RKO (cell line): ENCODE measurements at places on chromosomes 6 and 20.

- DNase-seq: peak; percentile 29
Observed at GRCh38 chr6:111591370-111591900, 14.2 kb downstream of the TRAF3IP2 start.

DNA sequence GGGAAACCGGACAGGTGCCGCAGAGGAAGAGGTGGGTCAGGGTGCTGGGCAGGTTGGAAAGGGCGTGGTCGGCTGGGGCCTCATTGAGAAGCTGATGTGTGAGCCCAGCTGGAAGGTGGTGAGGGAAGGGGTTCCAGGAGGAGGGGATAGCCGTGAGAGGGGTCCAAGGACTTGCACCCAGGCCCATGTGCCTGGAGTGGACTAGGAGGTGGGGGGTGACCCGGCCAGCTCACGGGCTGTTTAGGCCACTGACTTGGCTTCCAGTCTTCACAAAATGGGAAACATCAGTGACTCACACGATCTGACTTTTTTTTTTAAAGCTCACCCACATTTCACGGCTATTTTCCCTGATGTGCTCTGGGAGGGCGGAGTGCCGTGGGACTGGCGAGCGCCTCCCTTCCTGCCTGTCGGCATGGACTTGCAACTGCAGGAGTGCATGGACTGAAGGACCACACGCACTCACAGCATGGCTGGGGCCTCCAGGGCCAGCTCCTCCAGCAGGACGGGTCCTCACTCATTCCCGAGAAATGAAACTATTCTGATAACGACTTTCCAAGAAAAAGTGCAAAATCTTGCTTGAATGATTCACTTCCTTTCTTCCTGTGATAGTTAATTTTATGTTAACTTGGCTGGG lies 13.5 kb upstream of the PDE10A start:
- no peak for DNase-seq

DNA sequence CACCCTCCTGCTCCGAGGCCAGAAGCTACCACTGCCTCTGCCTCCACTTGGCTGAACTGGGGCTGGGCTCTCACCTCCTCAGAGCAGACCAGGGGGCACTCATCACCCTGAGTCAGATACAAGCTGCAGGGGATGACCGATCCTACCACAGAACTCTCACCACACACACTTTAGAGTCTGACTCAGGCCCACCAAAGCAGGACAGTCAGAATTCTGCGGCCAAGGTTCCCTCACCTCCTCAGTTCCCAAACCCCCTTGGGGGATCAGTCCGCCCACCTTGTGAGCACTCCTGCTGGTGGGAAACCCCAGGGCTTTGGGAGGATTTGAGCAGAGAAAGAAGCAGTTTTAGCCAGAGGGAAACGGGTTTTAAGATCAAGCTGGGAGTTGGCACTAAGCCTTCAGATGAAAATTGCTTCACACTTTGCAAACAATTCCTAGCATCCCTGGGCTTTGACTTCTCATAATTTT lies 587.8 kb upstream of the JAG1 start:
- DNase-seq: peak; percentile 52

GRCh38 chr20:61966492-61967244 lies 99.0 kb downstream of the TAF4 start:
- no peak for DNase-seq

- DNase-seq: peak; percentile 11
Observed at GRCh38 chr6:50145125-50145524, 95.4 kb upstream of the DEFB112 start.

- DNase-seq: no peak
Observed at GRCh38 chr6:96016334-96017069, 728 bp downstream of the FUT9 start.

DNA sequence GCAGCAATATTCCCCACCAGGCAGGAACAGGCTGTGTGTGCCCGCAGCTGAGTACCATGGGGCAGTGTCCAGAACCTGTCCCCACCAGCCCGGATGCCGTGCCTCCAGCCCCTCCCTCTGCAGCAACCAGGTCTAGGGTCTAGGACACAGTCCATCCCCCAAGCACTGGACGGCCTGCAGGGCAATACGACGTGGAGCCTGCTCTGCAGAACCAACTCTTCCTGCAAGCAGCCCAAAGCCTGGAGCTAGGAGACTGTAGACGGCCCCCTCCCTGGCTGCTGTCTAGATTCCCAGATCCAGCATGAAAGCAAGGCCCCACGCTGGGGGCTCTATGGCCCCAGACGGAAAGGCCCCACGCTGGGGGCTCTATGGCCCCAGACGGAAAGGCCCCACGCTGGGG lies 128.2 kb upstream of the AFDN start:
- DNase-seq: no peak

DNA sequence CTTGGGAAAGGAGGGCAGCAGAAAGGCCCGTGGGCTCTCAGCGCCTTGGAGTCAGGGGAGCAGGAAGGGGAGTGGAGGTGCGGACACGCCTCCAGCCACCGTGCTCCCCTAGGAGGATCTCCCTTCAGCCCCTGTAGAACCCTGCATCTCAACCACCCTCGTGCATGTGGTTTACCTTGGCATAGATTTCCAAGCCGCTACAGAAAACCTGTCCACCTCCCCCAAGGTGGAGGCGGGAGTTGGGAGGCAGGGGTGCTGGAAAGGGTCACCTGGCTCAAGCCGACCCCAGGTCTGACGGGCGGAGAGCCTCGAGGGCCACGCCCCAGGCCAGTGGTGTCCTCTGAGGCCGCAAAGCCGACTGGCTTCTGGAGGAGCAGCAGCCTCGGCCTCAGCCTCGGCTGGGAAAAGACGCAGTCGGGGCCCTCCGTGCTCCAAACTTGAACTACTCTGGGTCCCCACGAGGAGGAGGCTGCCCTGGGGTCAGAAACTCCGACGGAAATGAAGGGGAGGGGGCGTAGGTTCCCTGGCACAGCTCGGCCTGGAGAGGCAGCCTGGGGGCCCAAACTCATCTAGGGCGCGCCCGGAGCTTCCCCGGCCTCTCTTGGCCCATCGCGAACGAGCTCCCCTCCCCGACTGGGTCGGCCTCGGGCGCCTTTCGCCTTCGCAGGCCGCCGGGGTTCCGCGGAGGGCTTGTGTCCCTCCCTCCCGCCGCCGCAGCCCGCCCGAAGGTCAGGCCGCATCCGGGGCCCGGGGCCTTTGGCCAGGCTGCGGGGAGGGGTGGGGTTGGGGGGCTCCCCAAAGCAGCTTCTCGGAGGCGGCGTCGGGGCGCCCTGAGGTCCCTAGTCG lies 6.3 kb upstream of the FOXF2 start:
- DNase-seq: no peak

DNA sequence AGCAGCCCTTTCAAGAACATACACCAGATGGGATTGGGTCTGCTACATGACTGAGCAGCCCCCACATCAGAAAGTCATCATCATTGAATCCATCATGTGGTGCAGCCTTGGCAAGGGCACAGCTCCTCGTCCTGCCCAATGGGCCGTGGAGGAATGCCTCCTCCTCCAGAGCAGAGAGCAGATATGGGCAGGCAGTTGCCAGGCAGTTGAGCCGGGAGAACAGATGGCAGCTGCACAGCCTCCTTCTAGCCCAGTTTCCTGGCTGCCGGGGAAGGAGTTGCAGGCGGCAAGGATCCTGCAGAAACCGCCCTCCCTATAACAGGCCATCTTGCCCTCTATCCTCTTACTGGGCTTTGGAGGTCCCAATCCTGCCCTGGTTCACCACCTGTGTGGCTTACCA lies 11.9 kb upstream of the ZFAND3 start:
- DNase-seq: no peak

DNA sequence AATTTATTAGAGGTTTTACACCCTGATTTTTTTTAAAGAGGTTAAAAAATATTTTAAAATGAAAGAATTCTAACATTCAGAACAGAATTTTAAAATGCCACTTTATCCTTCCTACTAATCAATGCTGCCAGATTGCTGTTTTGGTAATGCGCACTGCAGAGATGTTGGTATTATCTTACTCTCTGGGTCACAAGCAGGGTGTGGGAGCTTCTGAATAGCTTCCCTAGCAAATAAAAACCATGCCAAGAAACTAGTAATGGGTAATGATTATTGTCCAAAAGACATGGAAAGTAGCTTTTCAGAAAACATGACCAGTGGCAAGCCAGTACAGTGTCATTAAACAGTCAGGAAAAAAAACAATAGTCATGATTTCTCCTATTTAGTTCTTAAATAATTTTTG lies 205.4 kb downstream of the TPBG start:
- DNase-seq: no peak

- DNase-seq: no peak
Observed at GRCh38 chr6:131643855-131644460, 6.9 kb downstream of the ENPP3 start.

GRCh38 chr6:20173833-20174792 lies 38.2 kb downstream of the MBOAT1 start:
- no peak for DNase-seq

DNA sequence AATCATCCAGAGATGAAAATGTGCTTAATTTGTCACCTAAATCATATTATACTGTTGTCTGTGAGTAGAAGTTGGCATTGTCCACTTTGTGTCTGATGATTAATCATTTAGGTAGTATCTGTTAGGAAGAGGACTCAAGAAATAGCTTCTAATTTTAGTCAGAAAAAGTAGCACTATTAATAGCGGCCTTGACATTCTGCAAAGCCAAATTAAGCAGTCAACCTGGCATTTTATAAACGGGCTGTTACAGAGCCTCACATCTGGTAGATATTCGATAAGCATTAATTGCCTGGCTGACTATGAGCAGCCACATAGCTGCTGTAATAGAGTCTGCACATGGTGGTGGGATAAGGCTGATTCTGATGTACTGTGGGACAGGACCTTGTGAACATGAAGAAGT lies 99.5 kb downstream of the KLHL32 start:
- no peak for DNase-seq

GRCh38 chr6:42295181-42295580 lies 77.5 kb upstream of the MRPS10 start:
- DNase-seq: no peak

DNA sequence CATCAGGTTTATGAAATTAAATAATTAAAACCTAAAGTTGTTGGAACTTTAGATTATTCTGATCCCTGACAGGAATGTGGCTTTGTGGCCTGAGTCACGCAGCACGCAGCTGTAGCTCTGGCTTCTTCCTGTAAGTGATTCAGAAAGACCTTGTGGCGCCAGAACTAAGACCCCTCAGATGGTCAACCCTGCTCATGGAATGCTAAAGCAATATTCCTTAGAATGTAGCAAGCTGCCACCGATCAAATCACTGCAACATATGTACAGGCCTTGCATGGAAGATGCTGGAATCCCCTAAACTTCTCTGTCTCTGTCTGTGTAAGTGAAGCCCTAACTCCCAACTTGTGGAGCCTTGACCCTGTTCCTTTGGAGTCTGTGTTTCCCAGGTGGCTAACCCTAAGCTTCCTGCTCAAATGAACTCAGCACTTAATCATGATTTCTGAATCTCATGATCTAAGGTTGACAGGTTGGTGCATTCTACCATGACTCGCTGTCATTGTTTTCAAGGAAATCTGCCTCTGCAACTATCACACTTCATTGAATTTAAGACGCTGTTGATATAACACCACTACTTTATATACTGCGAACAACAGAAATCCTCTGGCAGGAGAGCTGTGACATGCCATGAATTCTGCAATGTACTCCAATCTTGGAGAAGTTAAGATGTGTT lies 111.2 kb upstream of the CST7 start:
- no peak for DNase-seq

- no peak for DNase-seq
Observed at GRCh38 chr20:9877932-9878495, 39.1 kb upstream of the PAK5 start.

- no peak for DNase-seq
Observed at GRCh38 chr6:158283304-158283980, 28.8 kb upstream of the TULP4 start.

DNA sequence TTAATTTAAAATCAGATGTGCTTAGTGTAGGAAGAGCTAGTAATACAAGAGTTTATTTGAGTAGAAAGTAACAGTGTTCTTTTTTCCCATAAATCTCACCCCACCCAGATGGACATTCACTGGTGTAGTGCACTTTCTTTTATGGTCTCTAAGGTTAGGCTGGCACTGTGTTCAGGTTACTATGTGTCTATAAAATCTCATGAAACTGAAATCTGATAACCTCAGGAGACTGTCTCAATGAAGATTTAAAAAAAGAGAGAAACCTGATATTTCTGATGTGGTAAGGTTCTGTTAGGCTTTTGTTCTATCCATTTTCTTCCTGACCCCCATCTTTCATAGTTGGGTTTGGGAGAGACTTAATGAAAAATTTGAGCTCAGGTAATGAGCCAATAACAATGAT lies 101.2 kb upstream of the CLVS2 start:
- no peak for DNase-seq

- peak; percentile 85 for DNase-seq
Observed at GRCh38 chr6:113414511-113414910, 442.6 kb upstream of the MARCKS start.

GRCh38 chr6:159267165-159267564 lies 98.0 kb downstream of the FNDC1 start:
- peak; percentile 55 for DNase-seq
